ENCODE measurements at places on chromosomes 2 and 18.

GRCh38 chr2:70789304-70790135 is 923 bp downstream of the FIGLA start:
- peak; percentile 72 for DNase-seq

GRCh38 chr18:68219872-68220271 is 495.0 kb downstream of the TMX3 start:
- DNase-seq: no peak

DNA sequence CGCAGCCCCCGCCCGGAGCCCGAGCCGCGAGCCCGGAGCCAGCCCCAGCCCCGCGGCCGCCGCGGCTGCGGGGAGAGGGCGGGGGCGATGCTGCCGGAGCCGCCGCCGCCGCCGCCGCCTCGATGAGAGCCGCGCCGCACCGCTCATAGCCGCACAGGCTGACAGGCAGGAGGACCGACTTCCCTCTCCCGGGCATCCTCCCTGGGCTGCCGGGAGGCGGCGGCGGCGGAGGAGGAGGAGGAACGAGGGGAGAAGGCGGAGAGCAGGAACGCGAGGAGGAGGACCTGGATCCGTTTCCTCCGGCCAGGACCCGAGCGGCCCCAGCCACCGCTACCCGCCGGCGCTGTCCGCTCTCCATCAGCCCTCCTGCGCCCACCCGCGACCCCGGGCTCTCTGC is 370 bp downstream of the KLHL29 start:
- peak; percentile 33 for DNase-seq

DNA sequence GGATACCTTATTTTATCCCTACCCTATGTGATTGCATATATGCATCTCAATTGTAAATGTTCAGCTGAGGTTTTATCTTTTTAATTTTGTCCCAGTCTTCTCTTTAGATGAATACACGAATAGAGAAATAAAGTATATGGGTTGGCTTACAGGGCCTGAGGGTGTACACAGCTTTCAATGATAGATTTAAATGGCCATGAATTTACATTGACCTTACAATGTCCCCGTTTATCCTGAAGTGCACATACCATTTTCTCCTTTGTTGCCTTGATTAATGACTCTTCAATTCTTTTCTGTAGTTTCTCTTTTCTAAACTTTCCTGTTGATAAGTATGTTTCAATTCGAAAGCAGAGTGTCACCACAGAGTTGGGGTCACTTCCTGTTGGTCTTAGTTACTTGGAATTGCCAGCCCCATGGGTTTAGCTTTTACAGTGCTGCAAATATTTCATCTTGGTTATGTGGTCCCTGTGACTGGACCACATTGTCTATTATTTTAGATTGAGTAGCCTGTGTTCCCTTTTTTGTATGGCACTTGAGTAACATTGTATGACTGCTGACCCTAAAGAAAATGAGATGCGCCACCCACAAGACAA is 1616.3 kb upstream of the ACVR2A start:
- DNase-seq: no peak

DNA sequence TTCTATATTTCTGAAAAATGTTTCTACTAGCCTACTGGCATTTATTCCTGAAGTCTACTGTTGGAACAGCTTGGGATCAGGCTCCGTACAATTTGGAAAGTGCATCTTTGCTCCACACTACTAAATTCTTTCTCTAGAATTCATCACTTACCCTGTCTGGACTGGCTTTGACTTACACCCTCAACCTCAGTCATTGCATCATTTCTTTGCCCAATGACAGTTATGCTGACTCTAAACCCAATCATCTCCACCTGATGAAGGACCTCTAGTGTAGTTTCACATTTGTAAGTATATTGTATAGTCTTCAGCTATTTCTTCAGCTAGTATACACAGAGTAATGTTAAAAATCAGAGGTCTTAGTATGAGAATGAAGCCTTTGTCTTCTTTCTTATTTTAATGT is 359.6 kb upstream of the MC4R start:
- DNase-seq: no peak

DNA sequence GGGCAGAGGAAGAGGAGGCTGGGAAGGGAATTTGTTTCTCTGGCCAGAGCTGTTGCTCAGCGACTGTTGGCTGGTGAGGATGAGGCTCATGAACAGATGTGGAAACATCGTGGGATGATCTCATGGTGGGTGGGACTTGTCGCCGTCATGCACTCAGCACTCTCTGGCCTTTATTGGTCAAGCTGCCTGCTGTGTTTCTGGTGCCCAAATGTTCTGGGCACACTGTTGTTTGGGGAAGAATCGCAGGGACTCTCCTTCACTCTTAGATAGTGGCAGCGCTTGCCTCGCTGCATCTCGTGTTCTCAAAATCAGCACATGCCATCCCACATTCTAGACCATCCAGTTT is 145.6 kb downstream of the AGAP1 start:
- no peak for DNase-seq

DNA sequence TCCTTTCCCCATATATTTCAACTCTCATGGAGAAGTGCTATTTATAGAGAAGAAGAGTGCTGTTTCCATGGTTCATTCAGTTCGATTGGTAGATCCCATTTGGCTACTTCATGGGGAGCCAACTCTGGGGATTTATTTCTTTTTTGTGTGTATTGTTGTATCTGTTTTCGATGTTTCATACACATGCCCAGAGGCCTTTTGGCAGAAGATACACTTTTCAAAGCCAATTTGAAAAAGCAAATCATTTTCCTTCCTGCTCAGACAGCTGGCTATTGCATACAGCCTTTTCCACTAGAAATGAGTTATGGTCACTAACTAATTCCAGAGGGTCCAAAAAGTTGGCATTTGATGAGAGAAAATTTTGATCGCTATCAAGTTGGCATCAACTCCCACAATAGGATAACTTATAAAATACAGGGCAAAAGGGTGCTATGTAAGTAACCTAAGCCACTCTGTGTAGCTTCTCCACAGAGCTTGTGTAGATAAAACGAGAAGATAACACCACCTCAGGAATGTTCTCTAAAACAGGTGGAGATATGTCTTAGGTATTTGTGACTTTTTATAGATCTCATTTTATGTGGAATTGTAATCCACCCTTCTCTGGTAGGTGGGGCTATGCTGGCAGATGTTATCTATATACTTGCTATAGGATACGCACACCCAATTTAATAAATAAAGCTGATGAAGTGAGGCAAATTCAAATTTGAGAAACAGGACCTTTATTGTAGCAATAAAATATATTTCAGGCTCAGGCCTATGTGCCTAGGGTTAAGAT is 798.5 kb downstream of the SATB2 start:
- no peak for DNase-seq

- no peak for DNase-seq
These were observed 1925.8 kb upstream of the CELF4 start for GRCh38 chr18:39491408-39491807.

DNA sequence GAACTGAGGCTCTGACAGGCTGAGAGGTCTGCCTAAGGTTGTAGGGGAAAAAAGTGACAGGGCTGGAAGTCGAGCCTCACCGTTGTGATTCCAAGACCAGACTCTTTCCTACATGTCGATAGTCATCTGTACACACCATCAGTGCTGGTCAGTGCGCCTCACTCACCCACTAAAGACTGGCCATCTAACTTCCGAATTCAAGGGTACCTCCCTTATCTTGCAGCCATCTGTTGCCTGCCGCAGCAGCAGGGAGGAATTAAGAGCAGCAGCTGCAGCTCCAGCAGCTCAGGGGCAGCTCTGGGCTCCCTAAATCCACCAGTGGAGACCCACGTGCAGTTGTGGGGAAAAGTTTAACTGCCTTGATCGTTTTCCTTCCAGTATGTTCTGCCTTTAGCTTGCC is 32.6 kb upstream of the GPR39 start:
- DNase-seq: no peak

DNA sequence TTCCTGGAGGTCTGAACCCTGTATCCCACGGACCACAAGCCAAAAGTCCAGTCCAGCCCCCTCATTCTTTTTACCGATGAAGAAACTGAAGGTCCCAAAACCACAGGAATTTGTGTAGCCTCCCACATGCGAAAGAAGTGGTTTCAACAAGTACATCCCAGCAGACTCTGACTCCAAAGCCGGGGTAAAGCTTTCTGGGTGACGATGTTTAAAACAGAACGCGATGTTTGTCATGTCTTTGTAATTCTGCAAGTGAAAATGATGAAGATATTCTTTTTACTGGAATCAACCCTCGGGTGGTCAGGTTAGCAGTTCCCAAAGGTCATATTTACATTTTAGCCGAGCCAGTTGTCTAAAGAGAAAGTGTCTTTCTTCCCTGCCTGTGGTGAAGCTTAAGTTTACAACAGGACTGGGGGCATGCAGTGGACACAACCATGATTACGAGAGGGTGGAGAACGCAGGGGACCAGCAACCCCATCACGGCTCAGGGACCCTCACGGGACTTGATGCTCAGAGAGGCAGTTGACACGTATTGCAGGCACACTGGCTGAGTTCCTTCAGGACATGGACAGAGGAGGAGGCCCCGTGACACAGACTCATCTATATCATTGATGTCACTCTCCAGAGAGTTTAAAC is 17.8 kb upstream of the TMEM131 start:
- no peak for DNase-seq

- peak; percentile 27 for DNase-seq
These were observed 49.6 kb downstream of the CRIM1 start for GRCh38 chr2:36405183-36405582.

- DNase-seq: no peak
These were observed 35.2 kb upstream of the KLF11 start for GRCh38 chr2:10007921-10008808.

DNA sequence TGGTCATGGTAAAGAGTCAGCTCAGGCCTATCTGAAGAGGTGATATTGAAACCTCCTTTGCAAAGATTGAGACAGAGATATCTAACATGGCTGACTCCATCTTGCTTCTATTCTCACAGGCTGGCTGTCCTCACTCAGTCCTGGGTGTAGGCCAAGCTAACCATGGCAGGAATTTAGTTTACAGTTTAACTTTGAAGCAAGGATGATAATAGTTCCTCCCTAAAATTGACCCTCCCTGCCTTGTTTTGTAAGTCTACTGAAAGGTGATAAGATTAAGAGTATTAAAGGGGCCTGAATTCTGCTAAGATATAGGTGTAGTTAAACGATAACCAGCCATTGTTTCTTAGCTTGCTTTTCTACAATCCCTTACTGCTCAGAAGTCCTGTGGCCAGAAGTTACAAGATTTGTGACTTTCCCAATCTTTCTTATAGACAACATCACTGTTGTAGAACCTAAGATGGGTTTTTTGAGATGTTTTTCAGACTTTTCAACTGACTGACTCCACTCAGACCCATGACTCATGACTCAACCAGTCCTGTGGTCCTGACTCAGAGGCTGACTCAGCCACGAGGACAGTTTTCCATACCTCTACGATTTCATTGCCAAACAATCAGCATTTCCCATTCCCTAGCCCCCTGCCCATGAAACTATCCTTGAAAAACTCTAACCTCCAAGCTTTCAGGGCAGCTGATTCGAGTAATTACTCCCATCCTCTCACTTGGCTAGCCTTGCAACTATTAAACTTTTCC is 195.7 kb upstream of the SESTD1 start:
- DNase-seq: no peak

DNA sequence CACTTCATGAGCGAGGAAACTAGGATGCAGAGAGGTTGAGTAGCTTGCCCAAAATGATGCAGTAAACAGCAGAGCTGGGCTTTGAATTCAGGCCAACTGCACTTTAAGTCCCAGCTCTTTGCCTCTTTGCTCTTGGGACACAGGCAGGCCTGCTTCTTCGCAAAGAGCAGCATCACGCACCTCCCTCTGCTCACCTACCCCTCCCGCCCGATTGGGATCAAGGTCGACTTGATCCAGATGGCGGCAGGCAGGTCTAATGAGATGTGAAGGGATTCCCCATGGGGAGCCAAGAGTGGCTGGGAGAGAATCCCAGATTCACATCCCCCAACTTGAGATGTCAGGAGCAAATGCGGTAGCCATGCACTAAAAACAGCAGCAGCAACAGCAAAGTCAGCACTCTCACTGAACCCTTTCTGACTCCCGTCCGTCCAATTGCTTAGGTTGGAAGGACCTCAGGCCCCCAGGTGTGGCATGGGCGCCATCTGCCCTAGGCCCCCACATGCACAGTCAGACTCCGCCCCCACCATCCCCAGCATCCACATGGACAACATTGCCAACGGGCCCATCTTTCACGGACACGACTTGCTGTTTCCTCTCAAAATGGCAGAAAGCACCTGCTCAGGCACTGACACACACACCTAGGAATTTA is 84.3 kb upstream of the MAP4K4 start:
- DNase-seq: peak; percentile 94

DNA sequence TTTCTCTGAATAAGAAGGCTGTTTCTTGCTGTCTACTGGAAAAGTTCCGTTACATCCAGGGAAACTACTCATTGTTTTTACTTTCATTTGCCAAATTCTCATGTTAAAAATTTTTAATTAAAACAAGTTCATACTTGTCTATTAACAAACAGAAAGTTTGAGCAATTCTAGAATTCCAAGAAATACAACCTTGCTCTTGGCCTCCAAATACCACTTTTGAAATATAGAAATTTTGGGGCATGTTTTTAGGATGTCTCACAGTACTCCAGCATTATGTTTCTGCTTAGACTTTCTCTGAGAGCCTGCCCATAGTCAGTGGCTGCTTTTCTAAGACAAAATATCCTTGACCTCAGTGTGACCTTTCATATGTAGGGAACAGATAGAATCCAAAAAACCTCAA is 228.7 kb upstream of the RND3 start:
- no peak for DNase-seq

GRCh38 chr2:20198001-20198400 is 26.9 kb downstream of the SDC1 start:
- no peak for DNase-seq

GRCh38 chr18:8080092-8080491 is 513.0 kb downstream of the PTPRM start:
- no peak for DNase-seq

GRCh38 chr18:69469444-69469919 is 68.8 kb downstream of the DOK6 start:
- no peak for DNase-seq

DNA sequence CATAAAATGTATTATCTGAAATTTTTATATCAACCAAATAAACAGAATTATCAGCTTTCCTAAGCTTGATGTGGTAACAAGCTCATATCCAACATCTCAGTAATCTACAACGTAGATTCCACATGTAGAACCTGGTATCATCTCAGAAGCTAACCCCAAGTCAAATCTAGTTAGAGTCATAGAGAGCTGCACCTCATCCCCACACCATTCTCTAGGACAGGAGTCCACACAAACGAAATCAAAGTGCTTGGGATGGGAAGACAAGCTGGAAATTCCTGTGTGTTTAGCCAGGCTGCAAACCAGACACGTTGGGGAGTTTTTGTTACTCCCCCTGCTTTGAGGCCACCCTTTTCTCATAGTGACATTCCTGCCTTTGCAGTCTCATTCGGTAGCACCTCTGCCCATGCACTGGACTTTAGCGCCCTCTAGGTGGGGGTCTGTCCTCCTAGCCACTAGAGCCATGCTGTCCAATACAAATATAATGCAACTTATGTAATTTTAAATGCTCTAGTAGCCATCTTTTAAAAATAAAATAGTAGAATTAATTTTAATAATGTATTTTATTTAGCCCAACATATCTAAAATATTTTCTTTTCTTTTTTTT is 28.1 kb upstream of the SATB2 start:
- peak; percentile 37 for DNase-seq

GRCh38 chr2:102581911-102582310 is 37.4 kb upstream of the SLC9A2 start:
- no peak for DNase-seq

GRCh38 chr2:200494048-200494447 is 15.8 kb downstream of the KCTD18 start:
- DNase-seq: no peak

- peak; percentile 46 for DNase-seq
These were observed 13.7 kb downstream of the ANKRD23 start for GRCh38 chr2:96830044-96830562.
